ENCODE measurements at places on chromosomes 11 and 22.

GRCh38 chr11:78147807-78148206 lies 8.4 kb upstream of the ALG8 start:
- no peak for DNase-seq

- no peak for DNase-seq
Observed at GRCh38 chr11:108666373-108666772, 1.5 kb downstream of the DDX10 start.

DNA sequence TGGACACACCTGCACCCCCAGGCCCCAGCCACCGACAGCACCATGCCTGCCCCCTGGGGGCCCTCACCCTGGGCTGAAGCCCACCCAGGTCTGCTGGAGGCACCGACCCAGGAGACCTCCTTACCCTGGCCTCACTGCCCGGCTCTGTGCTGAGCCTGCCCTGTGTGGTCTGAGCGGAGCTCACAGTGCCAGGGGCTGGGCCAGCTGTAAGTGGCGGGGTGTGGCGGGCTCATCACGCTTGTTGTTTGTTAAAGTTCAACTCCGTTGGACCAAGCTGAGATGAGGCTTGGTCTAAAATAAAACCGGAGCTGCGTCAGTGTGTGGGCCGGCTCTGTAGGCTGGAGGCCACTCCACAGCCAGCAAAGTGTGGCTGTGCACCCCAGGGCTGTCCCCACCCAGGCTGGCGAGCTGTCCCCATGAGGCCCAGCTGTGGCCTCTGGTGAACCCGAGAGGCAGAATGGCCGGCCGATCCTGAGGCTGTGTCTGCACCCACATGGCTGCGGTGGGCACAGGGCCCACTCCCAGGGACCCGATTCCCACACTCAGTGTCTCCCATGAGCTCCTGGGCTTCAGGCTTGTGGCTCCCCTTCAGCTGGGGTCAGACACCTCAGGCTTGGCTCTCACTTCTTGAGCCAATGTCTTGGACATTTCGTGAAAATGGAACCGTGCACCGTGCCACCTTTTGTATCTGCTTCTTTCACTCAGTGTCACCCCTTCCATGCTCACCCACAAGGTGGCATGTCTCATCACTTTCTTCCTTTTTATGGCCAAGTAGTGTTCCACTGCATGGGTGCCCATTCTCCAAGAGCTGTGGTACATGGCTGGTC lies 137.9 kb downstream of the CTTN start:
- DNase-seq = no peak

GRCh38 chr11:102276362-102276761 lies 40.9 kb upstream of the BIRC3 start:
- DNase-seq = no peak

- no peak for DNase-seq
Observed at GRCh38 chr11:76424379-76424778, 20.4 kb upstream of the EMSY start.

GRCh38 chr11:78829146-78829545 lies 254.5 kb upstream of the NARS2 start:
- DNase-seq = no peak

DNA sequence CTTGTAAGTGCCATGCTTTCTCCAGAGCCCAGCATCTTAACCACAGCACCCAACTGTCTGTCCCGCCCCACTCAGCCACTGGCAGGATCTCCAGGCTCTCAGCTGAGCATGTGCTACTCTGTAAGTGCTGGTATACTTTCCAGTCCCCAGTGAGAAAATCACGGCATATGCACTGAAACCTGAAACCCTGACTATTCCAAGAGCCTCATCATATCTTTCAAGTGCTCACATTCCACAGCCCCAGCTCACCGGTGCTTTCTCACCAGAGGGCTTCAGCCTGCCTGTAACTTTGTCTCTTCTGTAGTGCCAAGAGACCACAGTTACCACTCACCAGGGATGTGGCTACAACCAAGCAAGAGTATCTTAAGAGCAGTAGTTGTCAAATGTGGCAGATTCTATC lies 24.4 kb upstream of the PAMR1 start:
- no peak for DNase-seq

DNA sequence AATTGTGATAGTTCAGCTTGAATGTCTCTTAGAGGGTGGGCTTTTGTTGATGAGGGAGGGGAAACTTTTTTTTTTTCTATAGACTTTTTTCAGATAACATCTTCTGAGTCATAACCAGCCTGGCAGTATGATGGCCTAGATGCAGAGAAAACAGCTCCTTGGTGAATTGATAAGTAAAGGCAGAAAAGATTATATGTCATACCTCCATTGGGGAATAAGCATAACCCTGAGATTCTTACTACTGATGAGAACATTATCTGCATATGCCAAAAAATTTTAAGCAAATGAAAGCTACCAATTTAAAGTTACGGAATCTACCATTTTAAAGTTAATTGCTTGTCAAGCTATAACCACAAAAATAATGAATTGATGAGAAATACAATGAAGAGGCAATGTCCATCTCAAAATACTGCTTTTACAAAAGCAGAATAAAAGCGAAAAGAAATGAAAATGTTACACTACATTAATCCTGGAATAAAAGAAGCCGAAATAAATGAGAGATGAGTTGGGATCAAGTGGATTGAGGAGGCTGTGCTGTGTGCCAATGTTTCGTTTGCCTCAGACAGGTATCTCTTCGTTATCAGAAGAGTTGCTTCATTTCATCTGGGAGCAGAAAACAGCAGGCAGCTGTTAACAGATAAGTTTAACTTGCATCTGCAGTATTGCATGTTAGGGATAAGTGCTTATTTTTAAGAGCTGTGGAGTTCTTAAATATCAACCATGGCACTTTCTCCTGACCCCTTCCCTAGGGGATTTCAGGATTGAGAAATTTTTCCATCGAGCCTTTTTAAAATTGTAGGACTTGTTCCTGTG lies 3.9 kb downstream of the MALAT1 start:
- peak; percentile 79 for DNase-seq

- DNase-seq = no peak
Observed at GRCh38 chr22:26674211-26675190, 17.1 kb downstream of the MIAT start.

GRCh38 chr11:39120890-39121289 lies 2338.6 kb downstream of the LRRC4C start:
- DNase-seq = no peak

DNA sequence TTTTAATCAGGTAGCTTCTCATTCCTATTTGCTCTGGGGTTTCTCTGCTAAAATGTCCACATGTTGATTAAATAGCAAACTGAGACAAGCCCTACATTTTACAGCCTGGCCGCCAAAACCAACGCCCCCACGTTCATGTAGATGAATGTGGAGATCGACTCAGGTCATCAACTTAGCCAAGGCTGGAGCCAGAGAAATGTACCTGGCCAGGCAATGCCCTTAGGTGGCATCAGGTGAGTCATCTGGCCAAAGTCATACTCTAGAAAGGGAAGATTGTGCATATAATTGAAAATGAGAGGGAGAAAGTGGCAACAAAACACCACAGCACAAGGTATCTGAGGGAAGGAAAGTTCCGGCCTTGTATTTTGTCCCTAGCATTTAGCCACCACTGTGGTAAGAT lies 37.1 kb upstream of the CCDC89 start:
- DNase-seq = no peak

DNA sequence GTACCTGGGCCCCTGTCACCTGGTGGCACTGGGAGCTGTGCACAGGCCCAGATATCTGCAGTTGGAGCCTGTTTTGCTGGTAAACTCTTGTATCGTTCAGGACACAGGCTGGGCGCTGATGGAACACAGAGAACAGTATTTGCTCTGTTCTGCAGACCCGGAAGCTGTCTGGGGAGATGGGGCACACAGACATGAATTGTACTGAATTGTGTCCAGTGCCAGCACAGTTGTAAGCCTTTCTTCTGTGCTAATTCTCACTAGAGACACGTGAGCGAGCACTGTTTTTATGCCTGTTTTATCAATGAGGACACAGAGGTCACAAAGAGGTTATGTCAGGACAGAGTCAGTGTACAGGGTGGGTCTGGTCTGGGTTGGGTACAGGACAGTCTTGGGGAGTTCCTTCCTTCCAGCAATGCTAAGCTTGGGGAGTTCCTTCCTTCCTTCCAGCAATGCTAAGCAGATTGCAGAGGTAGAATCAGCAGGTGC lies 24.4 kb upstream of the ACR start:
- DNase-seq = no peak

DNA sequence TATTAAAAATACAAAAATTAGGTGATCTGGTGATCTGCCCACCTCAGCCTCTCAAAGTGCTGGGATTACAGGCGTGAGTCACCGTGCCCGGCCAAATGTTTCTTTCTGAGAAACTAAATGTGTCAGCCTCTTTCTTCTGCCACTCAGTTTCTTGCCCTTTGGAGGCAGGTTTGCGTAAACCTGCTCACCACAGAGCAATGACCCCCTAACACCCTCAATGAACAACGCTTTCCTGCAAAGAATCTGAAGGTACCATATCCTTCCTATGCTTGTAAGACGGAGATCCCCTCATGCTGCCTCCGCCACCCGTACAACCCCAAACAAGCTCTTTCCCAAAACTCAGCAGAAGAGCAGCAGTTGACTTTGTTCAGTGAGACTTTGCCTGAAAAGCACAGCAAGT lies 38.7 kb upstream of the TTLL12 start:
- no peak for DNase-seq

- no peak for DNase-seq
Observed at GRCh38 chr22:41844513-41844912, 11.6 kb downstream of the SREBF2 start.

DNA sequence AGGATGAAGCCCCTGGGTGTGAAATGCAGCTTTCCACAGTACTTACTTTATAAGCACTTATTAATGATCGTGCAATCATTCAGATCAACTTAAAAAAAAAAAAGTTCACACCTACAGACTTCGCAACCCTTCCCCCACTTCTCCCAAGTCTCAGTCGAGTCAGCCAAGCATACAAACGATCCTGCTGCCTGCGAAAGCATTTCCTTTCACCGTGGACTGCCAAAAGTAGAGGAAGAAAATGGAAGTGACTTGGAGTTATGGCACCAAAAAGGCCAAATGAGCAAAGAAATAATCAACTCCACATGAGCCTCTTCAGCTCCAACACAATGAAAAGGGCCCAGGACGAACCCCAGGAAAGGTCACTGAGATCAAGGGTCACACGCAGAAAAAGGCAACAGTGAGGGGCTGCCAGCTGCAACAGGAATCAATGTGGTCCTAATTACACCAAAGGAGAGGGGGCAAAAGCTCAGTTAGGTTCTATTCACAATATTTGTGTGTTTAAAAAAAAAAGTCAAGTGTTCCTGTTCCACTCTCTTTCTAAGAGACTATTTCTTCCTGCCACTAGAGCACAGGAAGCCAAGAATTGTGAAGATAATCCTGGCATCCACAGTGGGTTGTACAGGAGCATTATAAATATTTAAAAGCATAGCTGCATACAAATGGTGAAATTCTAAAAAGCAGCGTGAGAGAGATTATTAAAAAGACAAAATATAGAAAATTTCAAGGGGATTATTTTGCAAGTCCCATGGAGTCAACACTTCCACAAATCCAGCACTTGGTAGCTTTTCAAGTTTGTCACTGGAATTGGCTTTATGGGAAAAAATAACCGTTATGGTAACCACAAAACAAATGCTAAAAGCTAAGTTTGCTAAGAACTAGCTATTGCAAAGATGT lies 28.4 kb downstream of the CDON start:
- DNase-seq = no peak

- DNase-seq = no peak
Observed at GRCh38 chr11:78427615-78428265, 10.1 kb upstream of the GAB2 start.

DNA sequence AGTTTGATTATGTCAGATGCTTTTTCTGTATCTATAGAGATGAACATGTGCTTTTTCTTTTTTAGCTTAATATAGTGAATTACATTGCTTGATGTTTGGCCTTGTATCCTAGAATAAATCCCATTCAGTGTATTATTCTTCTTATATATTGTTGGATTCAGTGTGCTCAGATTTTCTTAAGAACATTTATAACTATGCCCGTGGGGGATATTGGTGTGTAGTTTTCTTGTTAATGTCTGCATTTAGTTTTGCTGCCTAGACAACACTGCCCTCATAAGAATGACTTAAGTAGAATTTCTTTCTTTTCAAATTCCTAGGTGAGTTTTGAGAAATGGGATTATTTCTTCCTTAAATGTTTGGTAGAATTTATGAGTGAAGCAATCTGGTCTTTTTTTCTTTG lies 98.5 kb downstream of the TMEM135 start:
- DNase-seq = no peak

Data from hematopoietic multipotent progenitor cell treated with erythropoietin and hydrocortisone succinate and interleukin-3 and kit ligand, for 8 days (in vitro differentiated cells).